ENCODE measurements at places on chromosomes 1 and 21.

DNA sequence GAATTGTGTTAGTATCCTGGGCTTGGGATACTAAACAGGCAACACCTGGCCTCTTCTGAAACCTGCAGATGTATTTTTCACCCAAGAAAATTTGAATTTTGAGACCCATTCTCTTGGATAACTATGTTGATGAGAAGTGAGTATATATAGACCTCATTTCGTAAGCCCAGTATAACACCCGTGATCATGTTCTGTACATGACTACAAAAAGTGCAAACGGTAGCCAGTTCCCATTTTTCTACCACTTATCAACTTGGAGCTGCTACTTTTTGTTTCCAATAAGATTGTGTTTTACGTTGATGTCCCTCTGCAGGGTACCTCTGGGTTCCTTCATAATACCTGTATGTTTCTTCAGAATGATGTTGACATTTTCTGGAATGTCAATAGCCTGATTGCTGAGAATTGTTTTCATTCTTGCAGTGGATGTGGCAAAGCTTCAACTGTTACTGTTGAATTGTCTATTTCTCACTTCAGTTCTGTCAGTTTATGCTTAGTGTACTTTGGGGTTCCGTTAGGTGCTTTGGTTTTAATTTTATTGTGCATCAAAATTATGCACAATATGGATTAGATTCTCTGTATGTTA is 48.1 kb downstream of the ZFYVE9 start:
- no peak for DNase-seq

GRCh38 chr1:225825607-225826007 is 15.7 kb downstream of the EPHX1 start:
- no peak for DNase-seq

DNA sequence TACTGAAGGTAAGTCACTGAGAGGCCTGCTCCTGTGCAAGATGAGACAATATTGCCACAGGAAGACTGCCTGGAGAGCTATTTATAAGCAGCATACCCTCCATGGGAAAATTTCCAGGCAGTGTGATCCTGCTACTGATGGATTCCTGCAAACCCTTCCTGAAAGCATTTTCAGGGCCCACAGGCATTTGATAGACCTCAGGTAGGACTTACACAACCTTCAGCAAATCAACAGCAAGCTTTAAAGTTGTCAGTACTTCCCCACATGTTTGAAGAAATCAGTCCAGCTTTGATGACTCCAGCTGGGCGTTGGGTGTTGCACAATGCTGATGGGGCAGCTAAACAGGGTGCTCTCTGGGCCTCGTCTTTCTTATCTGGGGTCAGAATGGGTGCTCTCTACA is 108.8 kb downstream of the PLXNA2 start:
- no peak for DNase-seq

- DNase-seq, result no peak
Measured at GRCh38 chr1:214617246-214617645, 14.3 kb downstream of the CENPF start.

DNA sequence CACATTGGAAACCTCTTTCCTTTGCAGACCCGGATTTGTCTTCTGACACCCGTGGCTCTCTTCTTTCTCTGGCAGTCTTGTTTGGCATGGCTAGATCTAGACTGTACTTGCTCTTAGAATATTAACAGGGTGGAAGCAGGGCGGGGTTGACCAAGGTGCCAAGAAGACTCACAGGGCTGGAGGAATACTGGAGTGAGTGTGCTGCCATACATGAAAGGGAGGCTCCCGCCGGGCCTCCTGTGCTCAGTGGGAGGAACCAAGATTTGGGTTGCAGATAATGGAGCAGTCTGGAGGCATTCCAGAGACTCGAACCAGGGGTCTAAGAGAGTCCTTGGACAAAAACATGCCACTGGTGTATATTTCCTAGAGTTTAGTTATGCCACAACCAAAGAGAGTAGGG is 27.6 kb upstream of the SNX27 start:
- no peak for DNase-seq

GRCh38 chr1:223183268-223183862 is 40.3 kb upstream of the TLR5 start:
- DNase-seq, result no peak

DNA sequence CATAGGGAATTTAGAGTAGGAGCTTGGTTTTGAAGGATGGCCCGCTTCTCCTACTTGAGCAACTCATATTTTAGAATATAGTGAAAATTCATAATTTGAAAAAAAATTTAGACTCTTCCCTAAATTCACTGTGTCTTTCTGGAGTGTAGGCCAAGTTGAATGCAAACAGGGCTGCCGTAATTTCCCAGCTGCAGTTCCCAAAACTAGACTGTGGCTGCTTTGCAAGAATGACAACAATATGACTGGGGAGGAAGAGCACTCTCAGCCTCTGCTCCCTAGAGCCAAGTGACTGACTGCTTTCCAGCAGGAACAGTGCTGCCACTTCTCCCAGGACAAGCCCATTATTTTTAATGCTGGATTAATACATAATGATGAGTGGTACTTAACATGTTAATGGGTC is 209.0 kb downstream of the RHOU start:
- no peak for DNase-seq

DNA sequence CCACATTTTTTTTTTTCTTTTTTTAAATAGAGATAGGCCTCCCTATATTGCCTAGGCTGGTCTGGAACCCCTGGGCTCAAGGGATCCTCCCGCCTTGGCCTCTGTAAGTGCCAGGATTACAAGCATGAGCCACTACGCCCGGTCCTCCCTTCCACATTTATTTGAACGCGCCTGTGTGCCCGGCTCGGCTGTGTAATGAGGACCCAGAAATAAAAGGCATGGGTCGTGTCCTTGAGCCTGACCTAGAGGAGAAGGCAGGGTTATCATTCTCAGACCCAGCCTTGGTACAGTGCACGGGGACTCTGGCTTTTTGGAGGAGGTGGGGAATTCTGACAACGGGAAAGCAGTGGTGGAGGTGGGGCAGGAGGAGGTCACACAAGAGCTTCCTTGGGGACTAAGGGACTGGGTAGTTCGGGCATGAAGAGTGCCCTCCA is 841 bp downstream of the CENPF start:
- no peak for DNase-seq

DNA sequence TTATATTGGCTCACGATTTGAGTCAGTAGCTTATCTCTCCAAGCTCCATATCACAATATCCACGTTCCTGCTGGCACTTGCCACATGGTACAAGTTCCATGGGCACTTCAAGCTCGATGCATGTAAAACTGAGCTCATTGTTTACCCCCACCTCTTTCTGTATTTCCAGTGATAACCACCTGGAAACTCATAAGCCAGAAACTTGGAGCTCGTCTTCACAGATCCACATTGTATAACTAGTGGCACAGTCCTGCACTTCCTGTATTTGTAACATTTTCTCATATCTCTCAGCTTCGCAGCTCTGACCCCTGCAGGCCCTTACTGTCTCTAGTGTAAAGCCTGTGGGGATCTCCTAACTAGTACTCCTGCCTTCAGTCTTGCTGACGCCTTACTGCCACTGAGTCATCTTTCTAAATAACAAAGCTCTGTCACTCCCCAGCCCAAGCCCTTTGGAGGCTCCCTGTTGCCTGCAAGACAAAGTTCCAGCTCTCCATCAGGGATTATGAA is 6.5 kb upstream of the C2CD4D start:
- no peak for DNase-seq

- DNase-seq, result peak; percentile 27
Measured at GRCh38 chr1:44377925-44378784, 23.1 kb upstream of the ERI3 start.

GRCh38 chr1:202199040-202199889 is 5.7 kb downstream of the LGR6 start:
- DNase-seq, result no peak

- no peak for DNase-seq
Measured at GRCh38 chr21:43771698-43772424, 4.2 kb downstream of the CSTB start.

DNA sequence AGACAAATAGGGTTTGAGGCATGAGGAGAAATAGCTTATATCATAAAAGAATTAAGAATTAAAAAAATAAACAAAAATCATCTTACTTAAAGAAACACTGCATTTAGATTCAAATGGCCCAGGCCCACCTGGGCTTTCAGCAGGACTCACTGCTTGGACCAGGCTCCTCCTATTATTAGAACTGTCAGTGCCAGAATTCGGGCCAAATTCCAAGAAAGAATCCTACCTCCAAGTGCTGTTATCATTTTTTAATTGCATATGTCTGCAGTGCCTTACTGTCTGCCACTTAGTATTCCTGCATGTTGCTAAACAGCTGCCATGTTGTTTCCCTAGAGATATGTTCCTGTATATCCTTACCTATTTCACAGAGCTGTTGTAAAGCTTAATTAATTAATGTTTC is 112.0 kb downstream of the BARHL2 start:
- no peak for DNase-seq

DNA sequence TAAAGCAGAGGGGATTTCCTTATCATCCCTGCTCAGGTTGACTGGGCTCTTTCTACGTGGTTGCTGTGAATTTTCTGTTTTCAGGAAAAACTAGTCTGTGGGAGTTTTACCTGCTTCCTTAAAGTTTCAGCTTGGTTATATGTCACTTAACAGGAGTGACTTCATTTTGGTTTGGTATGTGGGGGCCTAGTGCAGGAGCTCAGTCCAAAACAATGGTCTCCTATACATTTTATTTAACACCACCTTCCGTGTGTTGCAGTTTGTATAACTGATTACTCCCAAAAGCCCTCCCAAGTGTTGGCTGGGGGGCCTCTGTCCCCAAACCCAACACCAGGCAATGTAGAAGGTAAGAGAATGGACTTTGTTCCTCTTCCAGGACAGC is 5.3 kb downstream of the IL23R start:
- DNase-seq, result no peak

- no peak for DNase-seq
Measured at GRCh38 chr21:31683029-31683428, 23.5 kb downstream of the SOD1 start.

DNA sequence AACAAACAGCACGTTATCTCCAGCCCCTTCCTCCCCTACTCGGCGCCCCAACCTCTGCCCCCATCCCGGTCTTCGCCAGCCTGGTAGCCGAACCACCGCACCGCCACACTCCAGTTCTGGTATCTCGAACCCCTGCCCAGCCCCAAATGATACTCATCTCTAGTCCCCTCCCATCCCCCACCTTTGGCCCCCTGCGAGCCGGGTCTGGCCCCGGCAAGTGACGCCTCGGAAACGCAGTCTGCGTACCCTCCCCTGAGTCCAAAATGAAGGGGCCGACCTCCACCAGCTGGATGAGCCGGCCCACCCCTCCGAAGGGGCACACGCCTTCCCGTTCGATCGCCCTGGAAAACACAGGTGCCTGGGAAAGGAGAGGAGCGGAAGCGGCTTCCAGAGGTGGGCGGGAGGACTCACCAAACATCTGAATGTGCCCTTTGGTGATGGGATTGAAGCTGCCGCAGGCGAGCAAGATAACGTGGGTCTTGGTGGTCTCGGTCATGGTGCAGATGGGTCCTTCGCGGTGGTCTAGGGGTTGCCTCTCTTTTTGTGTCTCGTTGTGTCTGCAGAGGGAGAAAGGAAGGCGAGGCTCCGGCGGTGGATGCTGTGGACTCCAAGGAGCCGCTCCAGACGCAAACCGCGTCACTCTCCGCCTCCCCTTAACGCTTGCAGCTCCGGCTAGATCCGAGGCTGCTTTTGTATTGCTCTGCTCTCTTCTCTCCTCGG is at the start of gene NMNAT2:
Gene NMNAT2 (minus strand): TSS at position 609 of the 720 bp plus-strand sequence. CDS start 113 bp downstream, at position 496.
- peak; percentile 61 for DNase-seq

DNA sequence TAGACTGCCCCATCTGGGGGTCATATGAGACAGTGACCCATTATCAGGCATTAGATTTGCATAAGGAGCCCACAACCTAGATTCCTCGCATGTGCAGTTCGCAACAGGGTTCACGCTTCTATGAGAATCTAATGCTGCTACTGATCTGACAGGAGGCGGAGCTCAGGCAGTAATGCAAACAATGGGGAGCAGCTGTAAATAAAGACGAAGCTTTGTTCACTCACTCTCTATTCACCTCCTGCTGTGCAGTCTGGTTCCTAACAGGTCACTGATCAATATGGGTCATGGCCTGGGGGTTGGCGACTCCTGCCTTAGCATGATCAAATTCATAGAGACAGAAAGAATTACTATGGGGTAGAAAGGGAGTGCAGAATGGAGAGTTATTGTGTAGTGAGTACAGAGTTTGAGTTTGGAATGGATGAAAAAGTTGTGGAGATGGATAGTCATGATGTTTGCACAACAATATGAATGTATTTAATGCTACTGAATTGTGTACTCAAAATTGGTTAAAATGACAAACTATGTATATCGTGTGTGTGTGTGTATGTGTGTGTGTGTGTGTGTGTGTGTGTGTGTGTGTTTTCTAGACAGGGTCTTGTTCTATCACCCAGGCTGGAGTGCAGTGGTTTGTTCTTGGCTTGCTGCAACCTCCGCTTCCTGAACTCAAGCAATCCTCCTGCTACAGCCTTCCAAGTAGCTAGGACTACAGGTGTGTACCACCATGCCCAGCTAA is 42.2 kb downstream of the BTF3L4 start:
- DNase-seq, result no peak

- no peak for DNase-seq
Measured at GRCh38 chr1:199075792-199076191, 437.0 kb downstream of the PTPRC start.

- DNase-seq, result no peak
Measured at GRCh38 chr1:166999075-166999474, 10.0 kb downstream of the MAEL start.

DNA sequence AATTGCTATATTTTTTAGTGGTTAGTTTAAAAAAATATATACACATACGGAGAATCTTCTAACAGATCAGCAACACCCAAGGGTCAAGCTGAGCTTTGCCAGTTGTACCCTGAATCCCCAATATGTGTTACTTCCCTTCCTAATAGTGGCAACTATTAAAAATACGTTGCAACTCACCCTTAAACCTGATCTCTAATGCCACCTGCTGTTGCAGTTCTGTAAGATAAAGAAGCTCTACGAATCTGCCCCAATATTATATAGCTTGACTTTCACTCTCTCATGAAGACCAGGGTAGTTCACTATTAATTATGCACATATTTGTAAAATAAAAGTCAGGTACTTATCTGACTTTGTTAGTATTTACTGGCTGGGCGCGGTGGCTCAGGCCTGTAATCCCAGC is 58.4 kb downstream of the ASH1L start:
- DNase-seq, result no peak

- no peak for DNase-seq
Measured at GRCh38 chr1:181312946-181313345, 170.4 kb upstream of the CACNA1E start.

All from caudate nucleus (tissue), 63 donors.